Effector memory CD4-positive, alpha-beta T cell (primary cell): ENCODE measurements at places on chromosomes 3 and 15.

DNA sequence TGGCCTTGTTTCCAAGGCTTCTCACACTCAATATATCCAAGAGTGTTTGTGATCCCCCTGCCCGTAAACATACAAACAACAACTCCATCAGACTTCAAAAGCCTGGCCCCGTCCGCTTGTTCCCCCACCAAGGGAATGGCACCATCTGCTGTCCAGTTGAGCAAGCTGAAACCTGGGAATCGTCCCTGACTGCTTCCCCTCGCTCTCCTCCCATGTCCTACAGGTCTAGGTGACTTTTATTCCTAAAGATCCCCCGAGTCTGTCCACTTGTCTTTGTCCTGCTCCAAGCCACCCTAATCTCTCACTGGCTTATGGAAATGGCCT lies 27.9 kb upstream of the FAM174B start:
- no peak for DNase-seq

- no peak for DNase-seq
These were observed 87.0 kb upstream of the DNAJC19 start for GRCh38 chr3:181076558-181076957.

- DNase-seq: no peak
These were observed 52.0 kb downstream of the DNAJC13 start for GRCh38 chr3:132469326-132469725.

DNA sequence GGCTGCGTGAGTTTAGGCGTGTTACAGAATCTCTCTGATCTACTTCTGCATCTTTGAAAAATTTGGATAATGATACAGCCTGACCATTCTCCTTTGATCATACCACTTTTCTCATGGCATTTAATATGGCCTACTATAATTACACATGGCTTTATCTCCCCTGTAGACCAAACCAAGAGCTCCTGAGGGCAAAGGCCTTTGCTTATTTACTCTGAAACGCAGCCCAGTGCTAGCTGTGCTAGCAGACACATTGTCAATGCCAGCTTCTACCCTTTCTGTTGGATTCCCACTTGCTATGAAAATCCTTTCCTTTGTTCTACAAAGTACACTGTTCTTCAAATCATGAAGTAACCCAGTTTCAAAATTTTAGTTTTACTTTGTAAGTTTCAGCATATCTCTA lies 16.5 kb upstream of the VGLL4 start:
- no peak for DNase-seq

DNA sequence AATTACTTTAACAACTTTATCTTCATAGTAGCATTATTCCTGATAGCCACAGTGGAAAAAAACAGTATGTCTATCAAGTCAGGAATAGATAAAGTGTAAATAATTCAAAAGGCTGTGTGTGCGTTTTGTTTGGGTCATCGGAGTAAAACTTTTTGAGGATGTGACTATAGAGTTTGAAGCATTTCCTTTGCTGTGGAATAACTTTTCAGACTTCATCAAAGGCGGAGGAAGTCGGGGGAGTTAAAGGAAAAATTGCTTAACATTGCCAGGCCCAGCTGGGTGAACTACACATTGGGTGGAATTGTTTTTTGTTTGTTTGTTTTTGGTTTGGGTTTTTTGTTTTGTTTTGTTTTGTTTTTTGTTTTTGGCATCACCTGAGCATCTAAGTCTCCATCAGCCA lies 70.4 kb upstream of the CRTC3 start:
- DNase-seq: no peak

DNA sequence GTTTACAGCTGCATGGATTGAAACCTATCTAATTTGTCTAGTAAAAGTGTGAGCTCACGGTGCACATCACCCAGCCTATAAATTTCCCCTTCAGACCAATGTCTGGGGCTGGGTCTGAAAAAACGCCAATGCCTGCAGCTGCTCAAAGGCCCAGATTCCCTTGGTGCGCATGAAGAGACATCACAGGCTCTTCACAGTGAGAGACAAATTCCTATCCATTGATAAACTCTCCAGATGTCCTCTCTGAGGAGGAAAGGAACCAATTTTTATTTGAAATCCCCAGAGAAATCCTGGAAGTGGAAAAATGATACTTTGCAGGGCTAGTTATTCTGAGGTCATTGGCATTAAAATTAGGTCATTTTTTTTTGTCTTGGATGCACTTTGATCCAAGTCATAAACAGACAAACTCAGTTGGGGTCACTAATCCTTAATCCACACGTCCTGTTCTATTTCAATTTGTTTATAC lies 360.5 kb downstream of the EPHA3 start:
- no peak for DNase-seq

- no peak for DNase-seq
These were observed 439.0 kb downstream of the NTRK3 start for GRCh38 chr15:87817553-87817952.

DNA sequence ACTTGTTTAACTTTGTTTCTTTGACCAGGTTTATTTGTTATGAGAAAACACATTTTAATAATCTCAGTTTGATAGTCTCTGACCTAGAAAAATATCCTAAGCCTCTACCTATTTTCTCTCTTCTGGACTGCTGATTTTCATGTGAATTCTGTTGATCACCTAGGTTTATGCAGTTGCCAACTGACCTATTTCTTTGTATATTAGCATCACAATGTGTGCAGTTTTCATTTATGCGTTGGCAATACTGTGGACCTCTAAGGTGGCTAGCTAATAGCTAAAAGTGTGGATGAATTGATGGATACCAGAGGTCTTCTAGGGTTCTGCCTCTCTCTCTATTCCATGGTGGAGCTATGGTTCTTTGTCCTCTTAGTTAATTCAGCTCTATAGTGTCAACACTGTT lies 72.1 kb downstream of the LRRC49 start:
- DNase-seq: no peak

DNA sequence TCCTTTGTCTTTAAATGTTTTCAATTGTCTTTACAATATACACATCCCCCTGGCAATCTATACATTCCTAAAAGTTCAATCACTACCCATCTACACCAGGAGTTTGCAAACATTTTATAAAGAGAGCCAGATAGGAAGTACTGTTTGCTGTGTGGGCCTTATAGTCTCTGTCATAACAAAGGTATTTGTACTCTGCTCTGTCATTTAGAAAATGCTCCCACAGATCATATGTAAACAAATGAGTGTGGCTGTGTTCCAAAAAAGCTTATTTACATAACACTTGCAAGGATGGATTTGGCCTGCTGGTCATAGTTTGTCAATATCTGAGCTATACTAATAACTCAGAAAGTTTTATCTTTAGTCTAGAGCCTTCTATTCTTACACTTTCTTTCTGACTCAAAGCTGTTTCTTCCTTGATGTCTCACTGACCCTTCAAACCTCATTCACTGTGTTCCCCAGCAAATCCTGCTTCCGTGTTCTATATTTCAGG lies 511.9 kb downstream of the GBE1 start:
- no peak for DNase-seq

GRCh38 chr3:134409041-134409440 lies 34.8 kb upstream of the AMOTL2 start:
- DNase-seq: no peak
